Activated T-helper 1 cell treated with anti-CD3 and anti-CD28 coated beads, Interleukin-12 subunit alpha, Interleukin-12 subunit beta, Interleukin-2, Interleukin-4 antibody, amounts not matched to agents 30 ng/mL and 10 ng/mL and 1 ng/mL, durations not matched to agents 14 hours and 24 hours and 36 hours (primary cell): ENCODE measurements at places on chromosomes 6 and 20. TPM values are rescaled to one million over a fixed set of nuclear protein-coding genes. Genes with fewer than 3 reads are reported as not detected.

DNA sequence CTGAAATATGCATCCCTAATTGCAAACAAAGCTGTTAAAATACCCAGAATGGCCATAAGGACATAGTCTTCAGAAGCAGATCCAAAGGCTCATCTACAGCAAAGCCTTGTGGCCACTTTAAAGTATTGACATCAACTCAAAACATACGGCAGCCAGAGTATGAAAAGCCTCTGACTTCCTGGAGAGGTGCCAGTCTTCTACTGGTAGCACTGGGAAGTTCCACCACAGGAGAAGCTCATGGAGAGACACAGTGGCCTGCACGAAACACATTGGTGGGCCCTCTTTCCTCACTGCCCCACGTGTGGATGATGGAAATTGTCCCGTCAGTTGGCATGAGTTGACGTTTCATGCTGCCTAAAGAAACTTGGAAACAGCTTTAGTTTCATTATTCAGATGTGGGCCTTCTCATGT lies 202.6 kb upstream of the HEY2 start:
- H3K27ac ChIP-seq: no peak overlapping the region
- H3K36me3 ChIP-seq: no peaks in the 10 kb centered on the region
- H3K27me3 ChIP-seq: peaks cover 10% of the 10 kb centered on the region
- DNase-seq: no peak
- no peaks in the 10 kb centered on the region for H3K4me1 ChIP-seq

GRCh38 chr6:133855276-133855990 lies 33.5 kb upstream of the TCF21 start:
- H3K27me3 ChIP-seq: peaks cover 53% of the 10 kb centered on the region
- DNase-seq: no peak
- H3K4me3 ChIP-seq: no peak overlapping the region
- no peak overlapping the region for H3K27ac ChIP-seq

Gene XKR7
- total RNA-seq: not detected in 2 replicates

DNA sequence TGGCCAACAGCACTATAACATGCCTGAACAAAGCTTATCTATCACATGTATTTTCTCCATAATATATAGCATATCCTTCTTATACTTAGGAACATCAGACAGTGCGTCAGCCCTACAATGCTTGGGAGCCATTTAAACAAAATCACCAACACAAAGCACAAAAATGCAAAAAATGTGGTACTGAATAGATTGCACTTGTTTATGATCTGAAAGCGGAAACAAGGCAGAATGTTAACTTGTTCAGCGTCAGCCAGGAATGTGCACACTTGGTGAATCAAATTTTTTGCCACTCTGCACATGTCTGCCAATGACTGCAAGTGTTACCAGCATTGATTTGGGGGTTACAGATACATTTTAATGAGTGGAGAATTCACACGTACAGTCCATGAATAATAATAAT lies 14.8 kb downstream of the SLC35A1 start:
- peaks cover 5% of the 10 kb centered on the region for H3K36me3 ChIP-seq
- DNase-seq: no peak
- no peaks in the 10 kb centered on the region for H3K27me3 ChIP-seq
- H3K4me3 ChIP-seq: no peak overlapping the region

Gene LATS1
- 33.1 and 34.0 TPM in 2 replicates for total RNA-seq

DNA sequence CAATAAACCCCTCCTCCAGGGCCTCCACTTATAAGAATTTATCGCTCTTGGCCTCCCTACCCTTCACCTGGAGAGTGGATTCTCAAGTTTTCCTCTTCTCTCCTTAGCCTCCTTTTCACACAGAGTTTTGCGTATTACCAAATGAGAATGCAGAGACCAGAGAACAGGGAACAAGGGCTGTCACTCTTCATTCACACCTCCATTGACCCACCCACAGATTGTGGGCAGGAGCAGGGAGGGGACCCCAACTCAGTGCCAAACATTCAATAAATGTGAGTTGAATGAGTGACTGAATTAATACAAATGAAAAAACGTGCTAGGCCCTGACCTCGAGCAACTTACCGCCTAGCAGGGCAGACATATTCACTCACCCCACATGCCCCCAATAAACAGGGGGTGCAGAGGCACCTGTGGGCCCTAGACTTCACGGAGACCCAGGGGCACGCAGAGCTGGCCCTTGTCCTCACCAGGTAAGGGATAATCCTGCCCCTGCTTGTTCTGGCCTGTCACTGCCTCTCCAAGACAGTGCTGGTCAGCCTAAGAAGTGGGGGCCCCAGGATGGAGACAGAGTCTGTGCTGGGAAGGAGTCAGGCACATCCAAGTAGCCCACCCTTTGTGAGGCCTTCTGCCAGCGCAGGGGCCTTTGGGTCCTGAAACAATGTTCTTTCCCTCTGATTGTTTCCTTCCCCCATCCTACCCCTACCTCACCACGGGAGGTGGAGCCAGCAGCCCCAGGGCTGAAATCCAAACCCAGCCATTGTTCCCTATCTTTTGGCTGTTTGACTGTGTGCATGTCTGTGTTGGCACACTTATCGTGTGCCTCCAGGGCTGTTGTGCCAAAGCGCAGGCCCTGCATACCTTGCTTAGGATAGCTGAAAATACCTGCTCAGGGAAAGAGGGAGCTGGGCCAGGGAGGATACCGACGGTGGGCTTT lies 8.4 kb upstream of the TJAP1 start:
- H3K4me1 ChIP-seq: no peaks in the 10 kb centered on the region
- H3K27me3 ChIP-seq: peaks cover 11% of the 10 kb centered on the region
- no peaks in the 10 kb centered on the region for H3K36me3 ChIP-seq
- DNase-seq: no peak
- H3K27ac ChIP-seq: no peak overlapping the region

Gene PAX1
- total RNA-seq: not detected in 2 replicates
